Central memory CD4-positive, alpha-beta T cell (primary cell): ENCODE measurements at places on chromosomes 2 and 18.

DNA sequence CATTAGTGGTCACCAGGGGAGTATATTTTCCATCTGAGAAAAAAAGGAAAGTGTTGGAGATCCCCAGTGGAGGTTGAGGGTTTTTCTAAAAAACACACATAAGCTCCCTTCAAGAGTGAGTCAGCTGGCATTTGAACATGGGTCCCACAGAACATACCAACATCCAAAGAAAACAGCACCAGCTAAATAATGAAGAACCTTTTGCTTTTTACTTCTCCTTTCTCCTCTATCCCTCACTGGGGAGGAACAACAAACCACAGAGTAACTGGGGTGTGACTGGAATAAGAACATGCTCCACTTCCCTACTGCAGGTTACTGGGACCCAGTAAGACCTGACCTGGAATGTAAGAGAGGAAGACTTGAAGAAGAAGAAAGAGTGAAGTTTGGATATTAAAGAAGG, 56.5 kb upstream of the RAPH1 start:
- no peak for DNase-seq

DNA sequence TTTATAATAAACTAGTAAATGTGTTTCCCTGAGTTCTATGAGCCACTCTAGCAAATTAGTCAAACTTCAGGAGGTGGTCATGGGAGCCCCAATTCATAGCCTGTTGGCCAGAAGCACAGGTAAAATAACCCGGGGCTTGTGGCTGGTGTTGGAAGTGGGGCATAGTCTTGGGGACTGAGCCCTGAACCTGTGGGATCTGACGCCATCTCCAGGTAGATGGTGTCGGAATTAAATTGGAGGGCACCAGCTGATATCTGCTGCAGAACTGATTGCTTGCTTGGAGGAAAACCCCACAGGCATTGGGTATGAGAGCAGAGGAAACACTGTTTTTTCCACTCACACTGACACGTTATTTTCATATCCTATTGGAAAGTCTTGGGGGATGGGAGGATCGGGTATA, 14.1 kb downstream of the NMS start:
- DNase-seq = no peak

- no peak for DNase-seq
Observed at GRCh38 chr2:49714454-49714853, 560.1 kb upstream of the FSHR start.

- DNase-seq = no peak
Observed at GRCh38 chr2:147712051-147712450, 132.8 kb upstream of the ACVR2A start.

DNA sequence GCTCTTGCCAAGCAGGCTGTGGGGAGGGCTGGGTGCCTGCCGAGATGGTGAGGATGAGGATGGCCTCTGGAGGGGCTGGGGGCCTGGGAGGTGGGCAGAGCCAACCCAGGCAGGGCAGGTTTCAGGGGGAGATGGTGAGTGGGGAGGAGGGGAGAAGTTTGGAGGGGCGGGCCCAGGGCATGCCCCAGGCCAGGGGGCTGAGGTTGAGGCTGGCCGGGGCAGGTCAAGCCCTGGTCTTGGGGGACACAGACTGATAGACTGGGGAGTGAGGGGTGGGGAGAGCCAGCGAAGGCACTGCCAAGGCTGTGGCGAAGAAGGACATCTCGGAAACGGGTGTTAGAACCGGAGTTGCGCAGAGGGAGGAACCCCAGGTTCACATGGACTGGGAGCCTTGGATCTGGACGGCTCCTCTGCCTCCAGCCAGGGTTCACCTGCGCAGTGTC, 12.6 kb downstream of the CAPN10 start:
- DNase-seq = no peak
